Endodermal cell (in vitro differentiated cells): ENCODE measurements at places on chromosomes 2 and 18. TPM values are rescaled to one million over a fixed set of nuclear protein-coding genes. Genes with fewer than 3 reads are reported as not detected.

DNA sequence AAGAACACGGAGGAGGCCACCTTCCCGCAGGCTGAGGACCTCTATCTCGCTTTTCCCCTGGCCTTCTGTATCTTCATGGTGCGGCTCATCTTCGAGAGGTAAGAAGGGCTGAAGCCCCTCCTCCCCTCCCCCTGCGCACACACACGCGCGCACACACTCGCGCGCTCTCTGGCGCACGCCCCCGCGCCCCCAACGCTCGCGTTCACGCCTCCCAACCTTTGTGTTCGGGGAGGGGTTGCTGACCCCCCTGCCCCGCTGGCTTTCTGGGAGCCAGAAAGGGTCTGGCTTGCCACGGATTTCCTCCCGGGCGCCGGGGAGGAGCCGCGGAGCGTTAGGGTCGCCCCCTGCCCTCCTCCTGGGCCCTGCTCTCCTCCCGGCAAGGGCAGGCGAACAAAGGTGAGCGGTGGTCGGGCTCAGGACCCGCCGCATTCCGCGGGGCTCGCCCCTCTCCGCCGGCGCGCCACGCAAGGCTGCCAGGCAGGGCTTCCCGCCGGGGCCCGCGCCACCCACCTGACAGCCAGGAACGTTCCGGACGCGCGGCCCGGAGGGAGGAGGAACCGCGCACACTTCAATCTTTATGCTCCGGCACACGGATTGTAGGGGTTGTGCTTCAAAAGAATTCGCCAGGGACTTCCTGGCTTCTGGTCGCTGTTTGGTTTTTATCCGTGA lies 583 bp downstream of the CERS6 start:
- H3K27ac ChIP-seq: peak overlapping the region; percentile 75
- DNase-seq: peak; percentile 79
- no peaks in the 10 kb centered on the region for H3K27me3 ChIP-seq
- no peaks in the 10 kb centered on the region for H3K4me1 ChIP-seq

- no peak for DNase-seq
- peaks cover 7% of the 10 kb centered on the region for H3K4me1 ChIP-seq
- no peaks in the 10 kb centered on the region for H3K27me3 ChIP-seq
Measured at GRCh38 chr18:9740071-9740470, 32.0 kb downstream of the RAB31 start.

GRCh38 chr2:9972621-9973479 lies 21.4 kb downstream of the GRHL1 start:
- H3K36me3 ChIP-seq: no peaks in the 10 kb centered on the region
- no peaks in the 10 kb centered on the region for H3K4me1 ChIP-seq
- H3K27me3 ChIP-seq: no peaks in the 10 kb centered on the region
- no peak overlapping the region for H3K4me3 ChIP-seq

- no peaks in the 10 kb centered on the region for H3K36me3 ChIP-seq
- no peak overlapping the region for H3K4me3 ChIP-seq
- no peaks in the 10 kb centered on the region for H3K4me1 ChIP-seq
- no peak overlapping the region for H3K27ac ChIP-seq
Measured at GRCh38 chr18:59075923-59076322, 63.8 kb upstream of the SEC11C start.

The CTLA4 gene
- total RNA-seq: not detected in 2 replicates

DNA sequence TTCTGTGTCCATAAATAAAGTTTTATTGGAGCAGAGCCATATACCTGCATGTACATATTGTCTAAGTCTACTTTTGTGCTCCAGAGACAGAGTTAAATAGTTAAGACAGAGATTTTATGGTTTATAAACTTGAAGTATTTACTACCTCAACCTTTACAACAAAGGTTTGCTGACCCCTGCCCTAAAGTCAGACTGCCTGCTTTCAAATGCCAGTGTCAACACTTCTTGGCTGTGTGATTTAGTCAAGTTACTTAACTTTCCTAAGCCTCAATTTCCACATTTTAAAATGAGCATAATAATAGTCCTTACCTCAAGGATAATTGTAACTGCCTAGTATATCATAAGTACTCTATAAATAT lies 44.4 kb upstream of the ITPRID2 start:
- no peaks in the 10 kb centered on the region for H3K36me3 ChIP-seq
- peak overlapping the region; percentile 16 for H3K27ac ChIP-seq
- H3K27me3 ChIP-seq: no peaks in the 10 kb centered on the region
- H3K4me3 ChIP-seq: no peak overlapping the region
